Small intestine (tissue), 16 donors: ENCODE measurements at places on chromosomes 3 and 15. TPM values are rescaled to one million over a fixed set of nuclear protein-coding genes. Genes with fewer than 3 reads are reported as not detected.

Gene GOLGA6B
- polyA plus RNA-seq = 0.06 TPM

Gene GOLGA8R
- not detected for polyA plus RNA-seq

Gene ERICH6
- polyA plus RNA-seq = not detected

- no peaks in the 10 kb centered on the region for H3K4me1 ChIP-seq
- no peak overlapping the region for H3K4me3 ChIP-seq
- H3K27ac ChIP-seq = no peak overlapping the region
- H3K36me3 ChIP-seq = no peaks in the 10 kb centered on the region
- no peak for DNase-seq
Observed at GRCh38 chr3:128714887-128715491, 11.0 kb upstream of the RAB7A start.

- H3K27me3 ChIP-seq = no peaks in the 10 kb centered on the region
- H3K27ac ChIP-seq = no peak overlapping the region
- no peak overlapping the region for H3K4me3 ChIP-seq
- DNase-seq = no peak
Observed at GRCh38 chr3:16279010-16279801, 14.2 kb downstream of the OXNAD1 start.

- no peak overlapping the region for H3K4me3 ChIP-seq
- H3K36me3 ChIP-seq = peaks cover 2% of the 10 kb centered on the region
- no peaks in the 10 kb centered on the region for H3K4me1 ChIP-seq
- no peaks in the 10 kb centered on the region for H3K27me3 ChIP-seq
- DNase-seq = no peak
- H3K27ac ChIP-seq = no peak overlapping the region
Observed at GRCh38 chr15:67776600-67776999, 48.7 kb upstream of the SKOR1 start.

DNA sequence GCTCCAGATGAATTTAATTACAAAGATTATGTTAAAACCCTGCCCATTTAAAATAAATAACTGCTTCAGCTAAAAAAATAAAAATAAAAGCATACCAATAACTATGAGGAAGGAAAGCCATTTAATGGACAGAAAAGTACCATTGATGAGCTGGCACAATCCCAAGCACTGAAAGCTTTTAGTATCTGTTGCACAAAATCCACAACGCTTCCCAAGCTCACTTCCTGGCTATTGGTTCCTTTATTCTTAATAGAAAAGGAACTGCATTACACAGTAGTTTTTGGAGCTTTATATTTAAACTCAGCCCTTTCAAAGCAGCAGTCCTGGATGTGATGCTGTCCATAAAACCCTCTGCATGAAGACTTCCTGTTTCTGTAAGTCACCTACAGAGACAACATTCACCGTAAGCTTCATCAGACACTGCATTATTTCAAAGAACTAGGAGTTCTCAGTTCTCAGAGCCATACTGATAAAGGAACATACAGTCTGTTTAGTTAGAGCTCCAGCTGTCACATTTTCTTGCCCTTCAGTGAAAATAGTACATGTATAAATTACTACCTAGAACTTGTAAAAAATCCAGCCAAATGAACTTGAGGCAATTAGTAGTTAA, 81.5 kb downstream of the CSNK1G1 start:
- DNase-seq = no peak
- no peaks in the 10 kb centered on the region for H3K27me3 ChIP-seq
- H3K27ac ChIP-seq = no peak overlapping the region
- no peaks in the 10 kb centered on the region for H3K4me1 ChIP-seq
- H3K4me3 ChIP-seq = no peak overlapping the region
- H3K36me3 ChIP-seq = peaks cover 6% of the 10 kb centered on the region

DNA sequence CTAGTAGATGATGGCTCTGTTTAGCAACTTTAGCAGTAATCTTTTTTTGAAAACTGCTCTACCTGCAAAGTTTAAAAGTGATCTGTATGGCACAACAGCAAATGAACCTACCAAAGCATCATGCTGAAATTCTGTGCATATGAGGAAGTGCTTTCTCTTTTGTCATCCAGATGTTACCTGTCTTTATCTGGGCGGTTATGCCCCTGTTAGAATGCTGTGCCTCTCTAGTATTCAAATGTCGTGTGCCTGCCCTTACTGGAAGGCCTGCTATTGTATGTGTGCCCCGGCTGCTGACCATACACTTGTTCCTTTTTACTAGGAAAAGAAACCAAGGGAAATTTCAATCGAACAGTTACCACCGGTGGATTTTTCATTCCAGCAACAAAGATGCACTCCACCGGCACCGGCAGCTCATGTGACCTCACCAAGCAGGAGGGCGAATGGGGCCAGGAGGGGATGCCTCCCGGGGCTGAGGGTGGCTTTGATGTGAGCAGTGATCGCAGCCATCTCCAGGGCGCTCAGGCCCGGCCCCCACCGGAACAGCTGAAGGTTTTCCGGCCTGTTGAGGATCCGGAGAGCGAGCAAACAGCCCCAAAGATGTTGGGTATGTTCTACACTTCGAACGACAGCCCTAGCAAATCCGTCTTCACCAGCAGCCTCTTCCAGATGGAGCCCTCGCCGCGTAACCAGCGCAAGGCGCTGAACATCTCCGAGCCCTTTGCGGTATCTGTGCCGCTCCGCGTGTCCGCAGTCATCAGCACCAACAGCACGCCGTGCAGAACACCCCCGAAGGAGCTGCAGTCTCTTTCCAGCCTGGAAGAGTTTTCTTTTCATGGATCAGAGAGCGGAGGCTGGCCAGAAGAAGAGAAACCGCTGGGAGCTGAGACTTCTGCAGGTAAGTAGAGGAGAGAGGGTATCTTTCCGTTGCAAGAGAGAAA, 61.6 kb downstream of the TMEM39A start:
- H3K4me1 ChIP-seq = no peaks in the 10 kb centered on the region
- H3K36me3 ChIP-seq = peaks cover 8% of the 10 kb centered on the region
- H3K27me3 ChIP-seq = no peaks in the 10 kb centered on the region
- no peak overlapping the region for H3K4me3 ChIP-seq
- DNase-seq = no peak

- no peaks in the 10 kb centered on the region for H3K36me3 ChIP-seq
- no peak overlapping the region for H3K4me3 ChIP-seq
- H3K27ac ChIP-seq = no peak overlapping the region
- H3K4me1 ChIP-seq = no peaks in the 10 kb centered on the region
- DNase-seq = no peak
Observed at GRCh38 chr15:96959501-96959900, 629.0 kb downstream of the NR2F2 start.

GRCh38 chr3:149378478-149379309, 1.2 kb upstream of the TM4SF1 start:
- H3K4me3 ChIP-seq = no peak overlapping the region
- no peaks in the 10 kb centered on the region for H3K36me3 ChIP-seq
- H3K27ac ChIP-seq = peak overlapping the region; percentile 48
- DNase-seq = no peak
- no peaks in the 10 kb centered on the region for H3K27me3 ChIP-seq
- peaks cover 27% of the 10 kb centered on the region for H3K4me1 ChIP-seq

- DNase-seq = no peak
- H3K36me3 ChIP-seq = peaks cover 2% of the 10 kb centered on the region
- no peaks in the 10 kb centered on the region for H3K27me3 ChIP-seq
- H3K27ac ChIP-seq = peak overlapping the region; percentile 96
- H3K4me1 ChIP-seq = peaks cover 2% of the 10 kb centered on the region
Observed at GRCh38 chr3:105868431-105868741, 426 bp downstream of the CBLB start.

DNA sequence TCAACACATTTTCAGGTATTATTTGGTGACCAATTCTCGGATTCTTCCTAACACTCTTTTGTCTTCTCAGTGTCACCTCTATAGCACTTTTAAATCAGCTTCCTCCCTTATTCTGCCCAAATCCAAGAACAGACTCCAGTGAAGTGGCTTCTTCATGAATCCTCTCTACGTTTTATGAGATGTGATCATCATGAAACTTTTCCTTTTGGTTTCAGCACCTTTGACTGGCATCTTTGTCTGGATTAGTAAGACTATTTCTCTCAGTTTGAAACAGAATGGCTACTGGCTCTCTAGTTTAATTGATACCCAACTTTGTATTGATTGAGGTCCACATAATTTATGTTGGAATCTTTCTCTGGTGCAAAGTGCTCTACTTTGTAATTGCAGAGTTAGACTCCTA, 45.6 kb downstream of the CMC1 start:
- no peaks in the 10 kb centered on the region for H3K4me1 ChIP-seq
- DNase-seq = no peak
- no peak overlapping the region for H3K4me3 ChIP-seq
- H3K27me3 ChIP-seq = no peaks in the 10 kb centered on the region

DNA sequence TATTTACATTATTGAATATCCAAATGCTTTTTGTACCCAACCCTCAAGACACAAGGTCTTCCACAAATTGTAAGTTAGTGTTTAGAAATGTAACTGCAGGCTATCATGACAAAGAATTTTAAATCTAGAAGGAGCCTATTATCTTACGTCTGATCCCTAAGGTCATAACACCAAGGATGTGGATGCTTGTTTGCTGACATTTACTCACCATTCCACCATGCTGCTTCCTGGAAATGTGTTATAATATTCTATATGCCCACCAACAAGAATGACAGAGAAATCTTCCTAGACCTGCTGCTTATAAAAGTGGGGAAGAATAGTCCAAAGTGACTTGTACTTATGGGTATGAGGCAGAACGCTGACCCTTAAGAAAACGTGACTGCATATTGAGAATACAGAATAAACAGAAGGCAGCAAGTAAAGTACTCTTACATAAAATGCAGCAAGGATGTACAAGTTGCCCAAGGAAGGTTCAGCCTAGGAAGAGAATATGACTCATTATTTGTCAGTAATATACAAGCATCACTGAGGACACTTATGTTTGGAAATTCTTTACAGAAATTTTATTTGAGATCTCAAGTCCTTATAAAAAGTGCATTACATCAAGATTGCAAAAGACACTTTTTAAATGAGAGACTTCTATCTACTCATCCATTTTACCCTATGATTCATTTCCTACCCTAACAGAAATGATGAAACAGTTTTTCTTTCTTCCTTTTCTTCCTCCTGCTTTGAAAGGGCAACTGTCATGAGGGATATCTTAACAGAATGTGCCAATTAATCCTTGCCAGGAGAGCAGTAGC, 59.6 kb downstream of the ESYT3 start:
- no peak for DNase-seq
- H3K27ac ChIP-seq = no peak overlapping the region
- no peaks in the 10 kb centered on the region for H3K36me3 ChIP-seq
- no peak overlapping the region for H3K4me3 ChIP-seq

GRCh38 chr3:57331078-57331610, 38.7 kb upstream of the ASB14 start:
- H3K4me3 ChIP-seq = no peak overlapping the region
- no peaks in the 10 kb centered on the region for H3K36me3 ChIP-seq
- no peaks in the 10 kb centered on the region for H3K27me3 ChIP-seq
- H3K27ac ChIP-seq = no peak overlapping the region

GRCh38 chr15:74967670-74968069, 11.1 kb upstream of the RPP25 start:
- H3K4me1 ChIP-seq = no peaks in the 10 kb centered on the region
- H3K27me3 ChIP-seq = no peaks in the 10 kb centered on the region
- no peak overlapping the region for H3K4me3 ChIP-seq
- DNase-seq = no peak
- no peaks in the 10 kb centered on the region for H3K36me3 ChIP-seq
- no peak overlapping the region for H3K27ac ChIP-seq
